Activated CD4-positive, alpha-beta T cell treated with anti-CD3 and anti-CD28 coated beads for 36 hours (primary cell): ENCODE measurements at places on chromosomes 3 and 15. TPM values are rescaled to one million over a fixed set of nuclear protein-coding genes. Genes with fewer than 3 reads are reported as not detected.

DNA sequence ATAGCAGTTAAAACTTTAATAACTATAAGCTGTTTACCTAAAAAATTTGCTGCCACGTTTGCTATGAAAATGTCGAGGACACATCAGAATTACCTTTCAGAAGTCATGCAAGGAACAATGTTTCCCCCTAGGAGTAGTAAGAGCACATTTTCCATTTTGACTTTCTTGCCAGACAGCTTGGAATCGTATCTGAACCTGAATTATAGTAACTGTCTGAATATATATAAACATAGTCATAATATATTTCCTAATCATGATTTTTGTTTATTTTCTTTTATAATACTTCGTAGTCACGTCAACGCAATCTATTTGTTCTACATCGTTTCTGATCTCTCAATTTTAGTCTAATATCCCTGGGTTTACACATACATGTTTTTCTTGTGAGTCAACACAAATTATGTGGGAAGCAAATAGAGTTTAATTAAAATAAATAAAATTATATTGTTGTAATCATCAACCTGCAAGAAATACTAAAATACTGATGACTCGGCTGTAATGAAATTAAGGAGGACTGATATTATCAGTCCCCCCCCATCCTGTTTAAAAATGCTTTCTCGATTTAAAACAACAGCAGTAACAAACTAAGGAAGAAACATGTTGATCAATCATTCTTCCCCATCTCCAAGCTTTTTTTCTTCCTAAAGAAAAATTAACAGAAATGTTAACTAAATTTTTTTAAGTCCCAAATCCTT is 78.4 kb downstream of the MME start:
- no peaks in the 10 kb centered on the region for H3K36me3 ChIP-seq
- peaks cover 2% of the 10 kb centered on the region for H3K4me1 ChIP-seq
- DNase-seq = no peak
- H3K27ac ChIP-seq = no peak overlapping the region

DNA sequence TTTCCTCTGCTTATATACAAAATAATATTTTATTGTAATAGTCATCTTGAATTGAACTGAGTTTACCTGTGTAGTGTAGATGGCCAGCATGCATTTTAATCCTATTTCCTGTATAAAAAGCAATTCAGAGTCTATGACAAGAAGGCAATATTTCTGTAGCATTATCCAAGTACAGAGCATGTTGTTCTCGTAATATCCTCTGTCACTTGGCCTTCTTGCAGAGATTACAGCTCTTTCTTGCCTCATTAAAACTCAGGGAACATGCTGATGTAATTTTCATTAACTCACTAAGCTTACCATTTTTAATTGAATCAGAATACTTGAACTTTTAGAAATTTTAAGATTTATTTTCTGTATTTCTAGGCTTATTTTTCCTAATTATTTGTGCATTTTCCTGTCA is 203.3 kb upstream of the AGTR1 start:
- H3K27me3 ChIP-seq = no peaks in the 10 kb centered on the region
- DNase-seq = no peak
- no peak overlapping the region for H3K27ac ChIP-seq

- H3K4me1 ChIP-seq = no peaks in the 10 kb centered on the region
- no peaks in the 10 kb centered on the region for H3K36me3 ChIP-seq
- no peak overlapping the region for H3K27ac ChIP-seq
- H3K27me3 ChIP-seq = no peaks in the 10 kb centered on the region
- H3K4me3 ChIP-seq = no peak overlapping the region
Measured at GRCh38 chr3:2623436-2623835, 486.7 kb downstream of the IL5RA start.

DNA sequence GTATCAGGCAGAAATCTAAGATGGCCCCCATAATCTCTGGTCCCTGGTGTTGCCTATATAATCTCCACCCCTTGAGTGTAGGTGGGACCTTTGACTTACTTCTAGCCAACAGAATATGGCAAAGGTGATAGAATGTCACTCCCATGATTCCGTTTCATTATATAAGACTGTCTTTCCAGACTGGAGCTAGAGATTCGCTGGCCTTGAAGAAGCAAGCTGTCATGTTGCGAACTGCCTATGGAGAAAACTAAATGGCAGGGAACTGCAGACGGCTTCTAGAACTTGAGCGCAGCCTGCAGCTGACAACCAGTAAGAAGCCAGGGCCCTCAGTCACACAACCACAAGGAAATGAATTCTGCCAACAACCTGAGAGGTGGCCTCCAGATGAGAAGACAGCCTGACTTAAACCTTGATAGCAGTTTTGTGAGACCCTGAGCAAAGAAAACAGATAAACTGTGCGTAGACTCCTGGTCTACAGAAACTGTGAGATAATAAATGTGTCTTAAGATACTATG is 2.2 kb upstream of the KPNA1 start:
- H3K36me3 ChIP-seq = no peaks in the 10 kb centered on the region
- no peak overlapping the region for H3K27ac ChIP-seq
- no peak for DNase-seq
- H3K27me3 ChIP-seq = no peaks in the 10 kb centered on the region
- peaks cover 25% of the 10 kb centered on the region for H3K4me1 ChIP-seq

- H3K4me3 ChIP-seq = no peak overlapping the region
- H3K4me1 ChIP-seq = peaks cover 5% of the 10 kb centered on the region
- no peak overlapping the region for H3K27ac ChIP-seq
- DNase-seq = no peak
Measured at GRCh38 chr3:150874666-150875219, 30.5 kb downstream of the MINDY4B start.

GRCh38 chr15:80596521-80596976 is 98.6 kb upstream of the ABHD17C start:
- no peaks in the 10 kb centered on the region for H3K36me3 ChIP-seq
- DNase-seq = no peak
- H3K4me3 ChIP-seq = no peak overlapping the region
- H3K4me1 ChIP-seq = peaks cover 2% of the 10 kb centered on the region
- peaks cover 14% of the 10 kb centered on the region for H3K27me3 ChIP-seq

DNA sequence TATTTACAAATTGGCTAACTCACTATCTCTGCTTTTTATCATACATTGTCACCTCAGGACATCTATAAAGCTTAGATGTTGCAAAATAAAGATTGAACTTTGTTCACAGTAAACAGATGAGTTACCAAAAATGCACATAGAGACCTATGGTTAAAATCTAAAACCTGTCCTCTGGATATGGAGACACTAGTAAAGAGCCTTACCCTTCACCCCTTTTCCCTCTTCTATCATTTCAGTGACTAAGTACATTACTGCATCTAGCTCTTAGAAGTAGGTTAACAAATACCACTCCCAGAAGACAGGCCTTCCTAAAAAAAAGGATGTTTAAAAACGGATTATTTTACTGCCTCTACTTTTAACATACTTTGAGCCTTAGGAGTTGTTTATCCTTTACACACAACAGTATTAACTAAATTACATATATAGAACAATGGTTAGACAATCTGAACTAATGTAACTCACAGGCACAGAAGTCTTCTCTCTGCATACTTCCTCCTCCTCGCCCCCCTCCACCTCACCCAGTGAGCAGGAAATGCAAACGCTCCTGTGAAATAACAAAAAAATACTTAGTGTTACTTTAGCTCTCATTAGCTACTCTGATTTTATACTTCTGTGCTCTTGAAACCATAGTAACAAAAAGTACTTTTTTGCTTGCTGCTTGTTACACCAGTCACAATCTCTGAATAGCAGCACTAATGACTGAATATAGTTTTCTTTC is 23.3 kb downstream of the IREB2 start:
- H3K4me1 ChIP-seq = peaks cover 42% of the 10 kb centered on the region
- H3K4me3 ChIP-seq = no peak overlapping the region
- no peak for DNase-seq
- peak overlapping the region; percentile 64 for H3K27ac ChIP-seq
- peaks cover 37% of the 10 kb centered on the region for H3K36me3 ChIP-seq
- H3K27me3 ChIP-seq = no peaks in the 10 kb centered on the region

Gene ZNF148
- total RNA-seq = 37.7 TPM

Gene PIF1
- total RNA-seq = 30.0 TPM
